Keratinocyte (primary cell): ENCODE measurements at places on chromosomes 2 and 18. TPM values are rescaled to one million over a fixed set of nuclear protein-coding genes. Genes with fewer than 3 reads are reported as not detected.

DNA sequence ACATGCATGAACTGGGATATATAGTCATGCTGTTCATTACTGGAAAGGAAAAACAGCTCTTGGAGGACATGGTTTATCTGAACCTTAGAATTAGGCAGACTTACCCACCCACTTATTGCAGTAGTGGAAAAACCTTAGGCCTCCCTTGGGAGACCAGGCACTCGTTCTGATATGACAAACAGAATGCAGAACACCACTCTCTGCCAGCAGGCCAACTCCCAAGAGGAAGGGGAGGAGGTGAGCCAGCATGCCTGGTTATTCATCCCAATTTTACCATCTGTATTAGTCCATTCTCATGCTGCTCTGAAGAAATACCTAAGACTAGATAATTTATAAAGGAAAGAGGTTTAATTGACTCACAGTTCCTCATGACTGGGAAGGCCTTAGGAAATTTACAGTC is 17.5 kb downstream of the C18orf63 start:
- no peak overlapping the region for H3K27ac ChIP-seq
- no peaks in the 10 kb centered on the region for H3K36me3 ChIP-seq
- no peaks in the 10 kb centered on the region for H3K27me3 ChIP-seq
- H3K4me3 ChIP-seq = no peak overlapping the region
- DNase-seq = no peak

DNA sequence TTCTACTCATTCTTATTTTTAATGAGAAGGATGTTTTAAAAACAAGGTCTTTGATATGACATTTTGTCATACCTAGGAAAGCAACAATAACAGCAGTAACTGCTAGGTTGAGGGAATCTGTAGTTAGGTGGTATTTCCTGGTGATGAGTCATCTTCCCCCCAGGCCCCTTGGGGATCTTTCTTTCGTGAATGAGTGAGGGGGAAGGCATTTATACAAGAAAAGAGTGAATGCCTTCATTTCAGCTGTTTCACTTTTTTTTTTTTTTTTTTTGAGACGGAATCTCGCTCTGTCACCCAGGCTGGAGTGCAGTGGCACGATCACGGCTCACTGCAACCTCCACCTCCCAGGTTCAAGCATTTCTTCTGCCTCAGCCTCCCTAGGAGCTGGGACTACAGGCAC is 108.6 kb downstream of the MAP4K4 start:
- H3K27me3 ChIP-seq = no peaks in the 10 kb centered on the region
- no peak overlapping the region for H3K4me3 ChIP-seq
- H3K4me1 ChIP-seq = peaks cover 56% of the 10 kb centered on the region
- H3K27ac ChIP-seq = peak overlapping the region; percentile 49
- peak; percentile 57 for DNase-seq

DNA sequence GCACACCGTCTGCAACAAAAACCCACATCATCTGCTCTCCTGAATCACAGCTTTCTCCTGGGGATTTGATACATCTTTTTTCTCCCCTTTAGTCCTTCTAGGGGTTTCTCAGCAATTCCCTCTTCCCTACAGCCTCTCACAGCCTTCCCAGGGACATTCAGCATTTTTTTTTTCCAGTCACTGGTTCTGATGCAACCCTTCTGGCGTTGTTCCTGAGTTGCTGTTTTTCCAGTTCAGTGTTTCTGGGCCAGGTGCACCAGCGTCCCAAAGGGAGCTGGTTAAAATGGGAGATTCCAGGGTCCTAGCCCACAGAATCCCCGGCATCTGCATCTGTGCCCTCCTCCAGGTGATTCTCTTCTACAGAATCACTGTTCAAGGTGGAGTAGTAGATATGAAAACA is 36.1 kb downstream of the ADCY3 start:
- no peak overlapping the region for H3K4me3 ChIP-seq
- no peaks in the 10 kb centered on the region for H3K4me1 ChIP-seq
- DNase-seq = no peak
- H3K27me3 ChIP-seq = no peaks in the 10 kb centered on the region

Gene RAX
- not detected in 3 replicates for polyA plus RNA-seq

Gene CHST10
- 1.0 to 3.4 TPM (median 1.6 TPM) in 3 replicates for polyA plus RNA-seq

Gene CCDC85A
- 0.01 to 0.03 TPM in 2 of 3 replicates, not detected in the other for polyA plus RNA-seq
